ENCODE measurements at places on chromosomes 6 and 20.

DNA sequence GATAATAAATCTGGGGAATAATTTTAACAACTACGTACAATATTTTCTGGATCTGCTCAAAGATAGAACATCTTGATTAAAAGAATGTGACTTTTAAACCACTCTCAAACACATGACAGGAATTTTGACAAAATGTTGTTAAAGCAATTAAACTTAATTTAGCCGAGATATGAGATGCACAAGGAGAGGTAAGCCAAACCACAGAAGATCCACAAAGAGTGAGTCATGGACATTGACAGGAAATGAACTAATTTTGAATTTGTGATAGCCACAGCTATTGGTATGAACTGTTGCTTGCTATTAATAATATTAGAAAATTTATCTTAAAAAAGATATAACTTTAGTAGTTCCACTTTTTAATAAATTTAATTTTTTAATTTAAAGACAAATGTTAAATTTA lies 27.8 kb upstream of the VGLL2 start:
- no peak for DNase-seq

GRCh38 chr6:143556529-143556928 lies 45.0 kb upstream of the FUCA2 start:
- DNase-seq, result no peak

- DNase-seq, result no peak
Observed at GRCh38 chr6:169421586-169422264, 168.1 kb upstream of the THBS2 start.

DNA sequence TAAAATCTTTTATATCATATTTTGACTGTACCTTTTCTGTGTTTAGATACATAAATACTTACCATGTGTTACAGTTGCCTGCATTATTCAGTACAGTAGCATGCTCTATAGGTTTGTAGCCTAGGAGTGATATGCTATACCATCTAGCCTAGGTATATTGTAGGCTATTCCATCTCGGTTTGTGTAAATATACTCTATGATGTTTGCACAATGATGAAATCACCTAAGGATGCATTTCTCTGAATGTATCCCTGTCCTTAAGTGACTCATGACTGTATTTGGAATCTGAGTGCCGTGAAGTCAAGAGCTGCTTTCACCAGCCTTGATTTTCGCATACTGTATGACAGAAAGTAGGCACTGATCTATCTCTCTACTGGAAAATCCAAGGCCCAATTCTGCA lies 129.9 kb downstream of the UTRN start:
- DNase-seq, result no peak

- no peak for DNase-seq
Observed at GRCh38 chr20:37346535-37347346, 801 bp downstream of the SRC start.

DNA sequence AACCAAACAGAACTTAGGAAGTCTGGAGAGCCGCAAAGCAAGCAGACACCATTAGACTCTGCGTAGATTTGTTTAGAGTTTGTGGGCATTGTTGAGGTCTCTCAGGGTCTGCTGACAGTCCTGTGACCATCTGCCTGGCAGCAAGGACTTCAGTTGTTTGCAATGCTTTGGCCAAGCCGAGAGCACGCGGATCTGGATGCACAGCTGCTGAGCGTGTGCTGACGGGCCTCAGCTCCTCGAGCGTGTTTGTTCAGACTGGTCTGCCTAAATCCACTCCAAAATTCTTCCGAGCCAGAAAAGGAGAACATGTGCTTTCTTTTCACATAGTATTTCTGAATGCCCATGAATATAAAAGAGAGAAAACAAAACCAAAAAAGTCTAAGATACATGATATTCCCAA lies 159.0 kb downstream of the ZNF217 start:
- DNase-seq, result no peak

DNA sequence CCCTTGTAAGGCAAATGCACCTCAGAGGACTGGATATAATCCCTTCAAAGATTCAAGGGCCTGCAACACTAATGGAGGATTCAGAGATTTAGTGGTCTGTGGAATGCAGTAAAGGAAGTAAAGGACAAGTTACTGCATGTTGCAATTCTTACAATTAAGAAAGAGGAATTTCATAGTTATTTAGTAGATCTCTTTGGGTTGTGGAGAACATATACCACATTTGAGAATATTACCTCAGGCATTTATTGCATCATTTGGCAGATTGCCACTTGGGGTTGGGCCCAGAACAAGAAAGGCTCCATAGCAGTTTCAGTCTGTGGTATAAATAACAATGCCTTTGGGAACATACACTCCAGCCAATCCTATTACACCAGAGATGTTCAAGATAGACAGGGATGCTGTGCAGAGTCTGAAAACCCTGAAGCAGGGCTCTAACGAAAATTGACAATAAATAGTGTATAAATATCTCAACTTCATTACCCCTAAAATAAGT lies 20.9 kb upstream of the EPM2A start:
- no peak for DNase-seq

GRCh38 chr20:57663241-57663640 lies 43.0 kb upstream of the ZBP1 start:
- peak; percentile 6 for DNase-seq

GRCh38 chr6:128131566-128131965 lies 230.7 kb upstream of the THEMIS start:
- DNase-seq, result no peak

DNA sequence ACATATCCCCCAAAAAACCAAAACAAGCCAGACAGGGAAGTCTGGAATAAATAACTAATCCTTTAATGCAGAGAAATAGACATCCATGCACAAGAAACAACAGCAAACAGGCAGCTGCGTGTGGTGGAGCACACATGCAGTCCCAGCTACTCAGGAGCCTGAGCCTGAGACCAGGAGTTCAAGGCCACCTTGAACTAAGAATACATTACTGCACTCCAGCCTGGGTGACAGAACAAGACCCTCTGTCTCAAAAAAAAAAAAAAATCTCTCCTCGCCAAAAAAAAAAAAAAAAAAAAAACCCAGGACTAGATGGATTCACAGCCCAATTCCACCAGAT lies 48.2 kb upstream of the SRSF6 start:
- no peak for DNase-seq

GRCh38 chr20:14219801-14220461 lies 117.5 kb downstream of the FLRT3 start:
- no peak for DNase-seq

GRCh38 chr6:42604150-42604549 lies 40.3 kb downstream of the UBR2 start:
- no peak for DNase-seq

- no peak for DNase-seq
Observed at GRCh38 chr20:51326201-51326819, 216.2 kb downstream of the NFATC2 start.

DNA sequence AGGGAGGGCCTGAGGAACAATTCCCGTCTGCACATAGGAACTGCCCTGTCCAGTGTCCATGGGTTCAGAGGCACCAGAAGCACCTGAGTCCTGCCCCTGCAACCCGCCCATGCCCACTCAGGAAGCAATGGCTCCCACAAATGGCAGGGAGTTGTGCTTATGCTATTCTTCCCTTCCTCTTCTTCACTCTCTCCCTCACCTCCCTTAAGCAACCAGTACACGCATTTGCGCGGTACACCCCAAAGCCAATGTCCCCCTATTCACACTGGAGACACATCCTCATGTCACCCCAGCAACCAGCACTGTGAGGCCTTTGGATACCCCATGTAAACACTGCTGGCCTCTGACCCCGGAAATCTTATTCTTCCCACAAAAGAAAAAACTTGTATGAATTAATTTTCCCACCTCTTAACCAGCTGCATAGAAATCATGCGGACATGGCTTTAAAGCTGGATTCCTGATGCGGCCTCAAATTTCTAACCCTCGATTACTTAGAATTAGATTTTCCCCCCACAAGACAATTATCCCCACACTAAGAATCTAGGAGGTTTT lies 30.9 kb downstream of the FYN start:
- no peak for DNase-seq

GRCh38 chr6:73704260-73704659 lies 8.3 kb downstream of the CD109 start:
- DNase-seq, result no peak

- DNase-seq, result peak; percentile 33
Observed at GRCh38 chr6:134564705-134565104, 246.8 kb upstream of the SGK1 start.

GRCh38 chr20:12076200-12076599 lies 158.5 kb downstream of the BTBD3 start:
- no peak for DNase-seq

- no peak for DNase-seq
Observed at GRCh38 chr20:39986173-39986904, 702.7 kb downstream of the MAFB start.

- no peak for DNase-seq
Observed at GRCh38 chr6:15077961-15078360, 167.9 kb upstream of the JARID2 start.

- no peak for DNase-seq
Observed at GRCh38 chr6:25930532-25931410, at the start of gene SLC17A2. Gene SLC17A2, minus strand, starts transcription at chr6:25930691. Its CDS starts 4,895 bp downstream, at chr6:25925796.

- DNase-seq, result no peak
Observed at GRCh38 chr6:17964633-17965032, 22.8 kb downstream of the KIF13A start.

DNA sequence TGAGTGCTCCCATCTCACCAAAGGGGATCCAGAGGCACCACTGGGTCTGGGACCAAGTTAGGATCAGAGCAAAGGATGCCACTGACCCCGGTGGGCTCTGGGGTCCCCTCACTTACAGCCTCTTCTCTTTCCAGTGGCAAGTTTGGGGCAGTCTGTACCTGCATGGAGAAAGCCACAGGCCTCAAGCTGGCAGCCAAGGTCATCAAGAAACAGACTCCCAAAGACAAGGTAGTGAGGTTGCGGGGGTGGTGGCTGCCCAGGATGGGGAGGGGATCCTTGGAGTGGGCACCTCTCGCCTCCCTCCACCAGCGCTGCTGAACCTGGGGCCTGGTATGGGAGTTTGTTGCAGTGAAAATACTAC lies 4.9 kb downstream of the MYLK2 start:
- DNase-seq, result no peak

DNA sequence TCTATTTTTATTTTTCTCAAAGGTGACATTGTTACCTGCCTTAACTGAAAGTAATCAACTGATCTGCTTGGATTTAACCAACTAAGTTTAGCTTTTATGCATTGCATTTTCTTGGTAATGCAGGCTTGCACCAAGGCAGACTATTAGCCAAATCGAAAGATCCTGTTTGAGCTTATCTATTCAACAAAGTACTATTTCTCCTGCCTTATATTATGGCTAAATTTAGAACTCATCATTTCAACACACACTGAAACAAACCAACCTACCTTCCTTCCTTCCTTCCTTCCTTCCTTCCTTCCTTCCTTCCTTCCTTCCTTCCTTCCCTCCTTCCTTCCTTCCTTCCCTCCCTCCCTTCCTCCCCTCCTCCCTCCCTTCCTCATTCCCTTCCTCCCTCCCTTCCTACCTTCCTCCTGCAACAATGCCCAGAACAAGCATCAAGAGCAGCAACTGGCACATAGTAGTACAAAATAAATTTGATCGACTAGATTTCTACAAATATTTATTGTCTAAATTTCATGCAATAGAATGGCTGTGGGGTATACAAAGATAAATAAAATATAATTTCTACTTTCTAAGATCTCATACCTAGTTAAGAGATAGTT lies 17.0 kb upstream of the RNF182 start:
- no peak for DNase-seq

- DNase-seq, result no peak
Observed at GRCh38 chr20:37864298-37864697, 38.6 kb upstream of the VSTM2L start.

DNA sequence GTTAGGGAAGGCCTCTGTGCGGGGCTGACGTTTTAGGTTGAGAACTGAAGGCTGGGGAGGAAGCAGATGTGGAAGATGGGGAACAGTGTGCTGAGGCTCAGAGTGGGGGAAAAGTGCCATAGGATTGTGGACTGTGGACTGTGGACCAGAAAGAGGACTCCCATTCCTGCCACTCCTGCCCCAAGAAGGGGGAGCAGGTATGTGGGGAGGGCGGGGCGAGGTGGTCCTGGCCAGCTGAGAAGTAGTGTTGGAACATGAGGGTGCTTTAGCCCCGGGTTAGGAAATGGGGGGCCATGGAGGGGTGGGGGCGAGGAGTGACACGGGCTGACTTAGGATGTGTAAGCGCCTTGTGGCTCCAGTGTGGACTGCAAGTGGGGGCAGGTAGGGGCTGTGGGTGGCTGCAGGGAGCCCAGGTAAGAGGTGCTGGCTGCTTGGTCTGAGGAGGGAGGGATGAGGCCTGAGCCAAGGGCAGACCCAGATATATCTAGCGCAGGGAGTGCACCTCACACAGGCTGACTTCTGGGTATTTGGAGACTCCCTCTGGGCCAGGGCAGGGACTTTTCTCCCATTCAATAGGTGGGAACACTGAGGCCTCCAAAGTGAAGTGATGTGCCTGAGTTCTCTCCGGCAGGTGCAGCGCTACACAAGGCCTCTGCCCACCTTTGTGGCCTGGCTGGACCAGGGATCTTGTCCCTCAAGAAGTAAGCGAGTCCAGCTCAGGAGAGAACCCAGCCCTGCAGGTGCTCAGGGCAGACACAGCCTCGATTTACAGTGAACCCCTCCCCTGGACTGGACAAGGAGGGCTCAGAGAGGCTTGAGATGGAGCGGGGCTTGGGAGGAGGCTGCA lies 76.6 kb upstream of the TOX2 start:
- no peak for DNase-seq

DNA sequence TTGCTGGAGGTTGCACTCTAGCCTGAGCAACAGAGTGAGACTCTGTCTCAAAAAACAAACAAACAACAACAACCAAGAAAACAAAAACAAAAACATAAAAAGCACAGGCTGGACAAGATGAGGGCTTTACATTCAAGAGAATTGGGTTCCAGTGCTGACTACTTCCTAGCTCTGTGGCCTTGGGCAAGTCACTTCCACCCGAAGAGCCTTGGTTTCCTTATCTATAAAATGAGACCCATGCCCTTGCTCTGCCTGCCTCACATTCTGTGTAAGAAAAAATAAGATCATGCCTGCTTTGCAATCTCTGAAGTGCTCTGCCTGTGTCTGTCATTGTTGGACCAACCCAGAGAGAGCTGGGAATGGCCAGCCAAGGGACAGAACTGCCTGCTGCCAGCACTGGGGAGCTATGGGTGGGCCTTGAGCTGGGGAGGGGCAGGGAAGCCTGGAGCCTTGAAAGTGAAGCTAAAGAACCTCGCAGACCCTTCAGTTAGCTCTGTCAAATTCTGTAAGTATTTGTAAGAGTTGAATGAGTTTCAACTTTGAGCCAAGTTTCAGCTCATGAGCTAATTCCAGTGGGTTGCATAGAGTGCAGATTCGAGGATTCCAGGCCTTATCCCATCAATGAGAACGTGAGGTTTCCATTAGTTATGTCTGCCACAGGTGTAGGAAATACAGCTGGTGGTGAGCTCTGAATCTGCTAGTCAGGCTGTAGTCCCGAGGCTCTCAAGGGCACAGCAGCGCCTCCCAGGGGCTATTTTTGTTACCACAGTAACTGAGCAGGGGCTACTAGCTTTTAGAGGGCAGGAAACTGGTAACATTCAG lies 93.2 kb downstream of the DLGAP4 start:
- DNase-seq, result peak; percentile 63

GRCh38 chr6:80543598-80544222 lies 437.2 kb downstream of the BCKDHB start:
- DNase-seq, result no peak

DNA sequence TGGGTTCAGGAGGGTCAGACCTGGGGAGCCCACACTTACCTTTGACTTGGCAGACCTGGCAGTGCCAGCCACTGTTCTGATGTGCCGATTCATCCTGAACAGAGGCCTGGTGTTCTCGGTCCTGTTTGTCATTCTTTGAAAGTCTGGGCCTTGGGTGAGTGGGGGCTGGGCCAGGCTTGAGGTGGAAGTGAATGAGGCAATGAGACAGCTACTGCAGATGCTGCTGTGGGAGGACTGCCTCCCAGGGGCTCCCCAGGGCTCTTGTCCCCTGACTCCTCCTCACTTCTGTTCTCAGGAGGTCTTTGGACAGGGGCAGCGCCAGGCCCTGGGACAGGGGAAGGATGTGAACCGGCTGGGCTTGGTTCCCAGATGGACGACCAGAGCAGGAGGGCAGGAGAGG lies 5.6 kb upstream of the TREML4 start:
- no peak for DNase-seq
